ENCODE measurements at places on chromosomes 3 and 15.

- peak; percentile 90 for DNase-seq
Measured at GRCh38 chr3:46930945-46931403, 45.6 kb downstream of the CCDC12 start.

- DNase-seq = no peak
Measured at GRCh38 chr3:194043516-194043915, 92.4 kb upstream of the HES1 start.

- DNase-seq = no peak
Measured at GRCh38 chr15:66102563-66103292, 150.8 kb downstream of the MEGF11 start.

GRCh38 chr3:141875893-141876380 is 506 bp upstream of the ATP1B3 start:
- DNase-seq = peak; percentile 64

DNA sequence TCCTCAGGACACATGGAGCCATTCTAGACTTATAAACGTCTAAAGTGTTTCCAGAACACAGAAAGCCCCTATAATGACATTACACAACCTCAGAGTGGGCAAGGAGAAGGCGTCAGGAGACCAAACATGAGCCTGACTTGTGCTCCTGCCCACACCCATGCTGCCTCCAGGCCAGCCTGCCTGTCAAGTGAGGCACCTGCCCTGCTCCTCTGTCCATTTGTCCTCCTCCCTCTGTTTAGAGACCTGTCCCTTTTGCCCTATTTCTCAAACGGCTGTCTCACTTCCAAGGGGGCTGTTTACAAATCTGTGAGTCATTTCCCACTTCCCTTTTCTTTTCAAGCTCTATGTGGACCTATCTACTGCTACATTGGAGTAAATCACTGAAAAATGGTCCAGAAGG is 21.0 kb downstream of the ZDHHC3 start:
- DNase-seq = no peak

- DNase-seq = no peak
Measured at GRCh38 chr15:60804551-60804950, 325.6 kb upstream of the ICE2 start.
